Aorta (tissue), 5 donors: ENCODE measurements at places on chromosomes 12 and 14. TPM values are rescaled to one million over a fixed set of nuclear protein-coding genes. Genes with fewer than 3 reads are reported as not detected.

DNA sequence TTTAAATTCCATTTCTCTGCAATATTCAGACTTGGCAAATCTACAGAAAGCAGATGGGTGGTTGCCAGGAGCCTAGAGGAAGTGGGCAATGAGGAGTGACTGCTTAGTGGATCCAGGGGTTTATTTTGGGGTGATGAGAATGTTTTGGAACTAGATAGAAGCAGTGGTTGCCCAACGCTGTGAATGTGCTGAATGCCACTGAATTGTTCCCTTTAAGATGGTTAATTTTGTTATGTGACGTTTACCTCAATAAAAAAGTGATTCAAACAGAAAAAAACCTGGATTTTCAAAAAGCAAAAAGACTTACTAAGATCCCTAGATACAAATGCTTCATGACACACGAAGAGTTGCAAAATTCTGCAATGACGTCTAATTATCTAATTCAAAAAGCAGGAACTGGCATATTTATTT is 34.2 kb downstream of the DAO start:
- peak; percentile 62 for DNase-seq

DNA sequence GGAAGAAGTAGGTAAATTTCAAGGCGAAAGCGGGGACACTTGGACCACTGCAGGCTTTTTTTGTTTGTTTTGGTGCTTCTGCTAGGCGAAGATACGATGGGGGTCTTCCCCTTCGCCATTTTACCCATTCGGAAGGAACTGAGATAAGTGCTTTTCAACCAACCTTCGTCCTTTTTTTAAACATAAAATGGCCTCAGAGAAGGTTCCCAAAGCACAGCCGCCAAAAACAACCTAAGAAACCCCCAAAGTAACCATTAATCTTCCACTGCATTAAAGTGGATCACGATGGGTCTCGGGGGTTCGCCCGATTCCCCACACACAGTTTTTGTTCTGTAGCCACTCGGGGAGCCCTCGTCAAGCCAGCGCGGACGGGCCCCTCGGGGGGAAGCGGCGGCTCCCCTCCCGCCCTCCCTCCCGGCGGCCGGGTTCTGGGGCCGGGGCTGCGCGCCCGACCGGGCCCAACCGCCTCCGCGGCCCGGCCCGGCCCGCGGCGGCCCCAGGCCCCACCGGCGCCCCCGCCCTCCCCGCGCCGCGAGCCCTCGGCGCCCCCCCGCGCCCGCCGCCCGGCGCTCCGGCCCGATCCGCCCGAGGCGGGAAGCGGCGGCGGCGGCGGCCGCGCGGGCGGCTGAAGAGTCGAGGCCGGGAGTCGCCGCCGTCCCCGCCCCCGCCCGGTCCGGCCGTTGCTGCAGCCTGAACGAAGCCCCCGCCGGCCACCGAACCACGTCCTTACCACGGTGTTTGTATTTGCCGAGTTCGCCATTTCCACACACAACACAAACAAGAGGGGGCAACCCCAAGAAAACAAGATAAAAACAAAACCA is 790 bp downstream of the GTF2A1 start:
- DNase-seq, result peak; percentile 64

DNA sequence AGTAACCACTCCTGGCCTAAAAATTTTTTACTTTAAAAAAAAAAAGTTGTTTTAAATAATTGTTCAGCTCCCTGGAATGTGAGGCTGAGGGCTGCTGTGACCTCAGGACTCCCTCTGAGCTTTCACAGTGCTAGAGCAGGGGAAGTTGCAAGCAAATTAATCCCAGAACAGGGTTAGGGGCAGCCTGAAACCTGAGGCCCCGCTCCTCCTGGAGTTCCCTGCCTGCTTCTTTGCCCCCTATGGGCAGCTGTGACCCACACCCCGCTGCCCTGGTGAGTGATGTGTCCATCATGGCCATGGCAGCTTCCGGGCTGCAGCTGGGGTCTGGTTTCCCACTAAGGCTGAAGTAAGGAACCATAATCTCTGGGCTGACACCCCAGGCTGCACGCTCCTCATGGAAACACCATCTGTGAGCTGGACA is 9.5 kb downstream of the RITA1 start:
- no peak for DNase-seq

- no peak for DNase-seq
Observed at GRCh38 chr12:107749083-107749482, 11.9 kb downstream of the PRDM4 start.

- no peak for DNase-seq
Observed at GRCh38 chr14:91330096-91330696, 85.7 kb upstream of the GPR68 start.

GRCh38 chr12:102114212-102114611 is 5.7 kb downstream of the NUP37 start:
- no peak for DNase-seq

VRTN gene
- not detected for total RNA-seq

GAS2L3 gene
- total RNA-seq, result 19.6 TPM

- DNase-seq, result no peak
Observed at GRCh38 chr12:90969346-90969745, 14.4 kb upstream of the CCER1 start.

PLA2G1B gene
- total RNA-seq, result 1.2 TPM

IFI27 gene
- total RNA-seq, result 222 TPM

- no peak for DNase-seq
Observed at GRCh38 chr12:4281173-4281654, 7.7 kb downstream of the CCND2 start.

DNA sequence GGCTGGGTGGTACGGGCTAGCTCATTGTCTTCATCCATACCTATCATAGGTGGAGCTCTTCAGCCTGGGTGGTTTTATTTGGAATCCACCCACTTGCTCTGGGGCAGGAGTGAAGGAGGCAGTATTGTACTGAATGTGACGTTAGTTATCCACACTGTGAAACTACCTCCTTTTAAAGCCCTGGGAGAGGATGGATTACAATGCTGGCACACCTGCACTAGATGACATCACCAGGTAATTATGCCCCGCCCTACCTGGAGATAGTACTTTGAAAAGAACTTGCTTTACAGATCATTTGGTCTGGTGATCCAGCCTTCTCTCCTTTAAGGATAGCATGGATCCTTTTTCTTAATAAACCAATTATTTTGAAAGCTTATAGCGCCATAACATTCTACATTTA is 78.0 kb downstream of the B4GALNT3 start:
- DNase-seq, result no peak

MUCL1 gene
- not detected for total RNA-seq

DNA sequence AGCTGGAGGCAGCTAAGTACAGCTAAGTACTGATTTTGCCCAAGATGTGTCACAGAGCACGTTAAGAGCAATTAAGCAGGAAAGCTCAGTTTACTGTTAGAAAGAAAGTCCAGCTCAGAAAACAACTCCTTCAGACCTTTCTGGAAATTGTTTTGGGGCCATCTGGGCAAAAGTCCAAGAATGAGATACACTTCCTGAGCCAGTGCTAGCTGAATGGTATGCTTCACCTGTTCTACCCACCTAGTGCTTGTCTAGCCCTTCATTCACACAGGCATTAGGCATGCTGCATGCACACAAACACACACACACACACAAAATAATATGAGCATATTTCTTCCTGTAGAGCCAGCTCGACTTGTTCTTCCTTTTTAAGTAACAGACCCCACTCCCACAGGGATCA is 6.6 kb upstream of the IKZF4 start:
- no peak for DNase-seq

GRCh38 chr14:27270716-27271115 is 672.9 kb upstream of the NOVA1 start:
- no peak for DNase-seq

EGLN3 gene
- total RNA-seq, result 23.9 TPM

FBLN5 gene
- total RNA-seq, result 431 TPM

- no peak for DNase-seq
Observed at GRCh38 chr14:76484355-76484754, 108.4 kb downstream of the ESRRB start.

OGFOD2 gene
- total RNA-seq, result 13.6 TPM

DNA sequence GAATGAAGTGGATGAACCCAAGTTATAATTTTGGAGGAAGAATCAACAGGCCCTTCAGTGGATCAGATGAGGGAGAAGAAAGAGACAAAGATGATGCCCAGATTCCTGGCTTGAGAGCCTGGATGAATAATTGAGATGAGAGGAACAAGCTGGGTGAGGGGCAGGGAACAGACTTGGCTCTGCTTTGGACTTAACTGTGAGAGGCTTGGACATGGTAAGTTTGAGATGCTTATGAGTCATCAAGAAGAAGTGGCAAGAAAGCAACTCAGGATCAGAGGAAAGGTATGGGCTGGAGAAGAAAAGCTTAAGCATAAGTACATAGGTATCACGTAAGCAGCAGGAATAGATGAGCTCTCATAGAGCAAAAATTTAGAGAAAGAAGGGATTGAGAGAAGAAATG is 55.3 kb downstream of the FIGNL2 start:
- no peak for DNase-seq

- DNase-seq, result no peak
Observed at GRCh38 chr14:66231820-66232219, 254.4 kb upstream of the CCDC196 start.

GRCh38 chr12:20656600-20656999 is 38.5 kb upstream of the SLCO1C1 start:
- DNase-seq, result no peak

DNA sequence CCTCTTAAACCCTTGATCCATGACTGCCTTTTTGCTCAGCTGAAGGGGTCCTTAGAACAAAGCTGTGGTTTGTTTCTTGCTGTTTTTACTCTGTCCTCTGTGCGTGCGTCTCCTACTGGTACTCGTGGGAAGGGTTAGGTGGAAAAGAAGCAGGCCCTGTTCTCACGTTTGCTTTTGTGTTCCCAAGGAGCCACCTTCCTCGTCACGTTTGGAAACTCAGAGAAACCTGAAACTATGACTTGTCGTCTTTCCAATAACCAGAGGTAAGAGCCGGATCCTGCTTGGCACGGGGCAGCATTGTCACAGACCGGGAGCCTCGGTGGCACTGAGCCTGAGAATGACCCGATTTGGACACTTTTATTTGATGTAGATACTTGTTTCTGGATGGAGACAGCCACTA is 13.1 kb downstream of the ZFYVE21 start:
- DNase-seq, result no peak

GRCh38 chr14:63147018-63147417 is 57.2 kb upstream of the RHOJ start:
- DNase-seq, result no peak

DNA sequence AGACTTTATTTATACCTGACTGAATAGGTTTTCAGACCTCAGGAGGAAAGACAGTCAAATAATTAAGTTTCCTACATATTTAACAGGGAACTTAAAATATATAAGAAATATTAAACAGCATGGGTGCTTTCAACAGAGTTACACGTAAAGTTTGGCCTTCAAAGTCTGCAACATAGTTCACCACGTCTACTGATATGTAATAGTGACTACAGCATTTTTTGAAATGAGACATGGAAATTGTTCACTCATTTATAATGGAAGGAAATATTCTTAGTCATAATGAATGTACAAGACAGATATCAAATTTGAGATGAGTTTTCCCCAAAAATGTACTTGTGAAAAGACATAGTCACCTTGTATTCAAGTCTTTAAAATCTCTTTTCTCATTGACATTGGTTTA is 56.7 kb upstream of the KCNMB4 start:
- DNase-seq, result no peak

ACOT6 gene
- total RNA-seq, result not detected

DNA sequence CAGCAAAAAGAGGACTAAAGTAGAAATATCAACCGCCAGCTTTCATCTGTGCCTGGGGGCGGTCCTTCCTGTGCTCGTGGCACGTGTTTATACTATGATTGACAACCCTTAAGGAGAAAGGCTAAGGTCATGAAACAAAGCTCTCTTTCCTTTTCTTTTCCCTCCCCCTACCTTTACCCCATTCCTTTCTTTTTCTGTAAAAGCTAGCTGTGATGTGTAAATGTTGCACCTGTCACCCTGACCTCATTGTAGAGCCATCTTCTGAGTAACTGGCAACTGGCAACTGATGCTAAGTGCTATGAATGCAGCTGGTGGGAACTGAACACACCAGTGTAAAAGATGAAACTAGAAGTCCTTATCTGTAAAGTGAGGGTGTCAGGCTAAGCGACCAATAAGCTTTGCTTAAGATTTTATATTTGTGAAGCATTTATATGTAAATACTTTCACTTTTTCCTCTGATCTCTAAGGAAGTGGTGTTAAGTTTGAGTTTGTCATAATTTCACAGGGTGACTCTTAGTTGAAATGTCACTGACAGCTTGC is 102.8 kb upstream of the BCAT1 start:
- no peak for DNase-seq

DNA sequence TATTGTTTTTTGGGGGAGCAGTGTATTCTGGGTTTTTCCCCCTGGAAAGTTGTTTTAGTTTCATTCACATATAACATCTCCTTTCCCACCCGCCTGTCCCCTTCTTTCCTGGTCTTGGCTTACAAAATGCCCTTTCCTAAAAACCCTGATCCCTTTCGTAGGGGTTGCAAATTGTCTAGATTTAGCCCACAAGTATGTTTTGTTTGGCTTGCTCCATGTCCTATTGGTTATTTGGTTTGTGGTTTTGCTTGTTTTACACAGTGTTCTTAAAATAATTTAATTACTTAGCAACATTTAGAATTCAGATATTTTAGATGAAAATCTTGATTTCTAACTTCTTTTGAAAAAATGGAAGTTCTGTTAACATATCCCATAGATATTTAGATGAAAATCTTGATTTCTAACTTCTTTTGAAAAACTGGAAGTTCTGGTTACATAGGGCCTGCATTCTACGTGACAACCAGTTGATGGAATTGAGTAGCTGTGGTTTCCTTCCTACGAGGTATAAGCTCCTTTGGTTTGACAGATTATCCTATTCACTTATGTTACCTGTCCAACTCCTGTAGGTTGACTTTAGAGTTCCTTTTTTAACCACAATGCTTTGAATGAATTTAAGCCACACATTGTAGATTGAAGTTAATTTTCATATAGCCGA is 89.2 kb upstream of the TMEM263 start:
- DNase-seq, result no peak

DNA sequence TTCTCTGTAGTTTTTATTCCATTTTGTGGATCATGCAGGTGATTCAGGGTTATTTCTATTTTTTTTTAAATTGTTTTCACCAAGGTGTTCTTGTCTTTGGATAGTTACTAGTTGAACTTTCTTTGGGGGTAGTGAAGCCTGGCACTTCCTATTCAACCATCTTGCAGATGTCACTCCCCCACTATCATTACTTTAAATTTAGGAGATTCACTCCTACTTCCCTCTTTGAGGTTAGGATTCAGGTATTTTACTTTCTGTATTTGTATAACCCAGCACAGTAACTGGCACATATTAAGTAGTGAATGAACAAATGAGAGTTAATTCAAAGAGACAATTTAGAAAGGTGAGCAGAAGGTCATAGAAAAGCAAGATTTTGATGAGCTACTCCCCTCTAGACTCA is 255.6 kb downstream of the ATP23 start:
- no peak for DNase-seq

RERG gene
- 77.3 TPM for total RNA-seq

DNA sequence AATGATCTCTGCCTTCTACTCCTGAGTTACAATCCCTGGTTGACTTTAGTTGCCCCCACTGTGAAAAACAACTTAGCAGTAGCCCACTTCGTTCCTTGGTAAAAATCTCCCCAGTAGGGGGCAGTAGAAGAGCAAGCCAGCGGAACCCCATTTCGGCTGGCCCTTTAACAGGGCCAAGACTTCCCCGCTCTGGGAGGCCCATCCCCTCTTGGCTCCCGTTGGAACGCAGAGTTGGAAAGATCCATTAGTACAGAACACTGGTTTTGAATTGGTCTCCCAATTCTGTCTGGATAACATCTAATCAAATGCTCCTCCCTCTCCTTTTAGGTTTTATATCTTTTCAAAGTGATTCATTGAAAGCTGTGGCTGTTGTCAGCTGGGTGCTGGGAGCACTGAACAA is 1133.3 kb downstream of the BCL11B start:
- no peak for DNase-seq
